ENCODE measurements at places on chromosomes 16 and 17.

DNA sequence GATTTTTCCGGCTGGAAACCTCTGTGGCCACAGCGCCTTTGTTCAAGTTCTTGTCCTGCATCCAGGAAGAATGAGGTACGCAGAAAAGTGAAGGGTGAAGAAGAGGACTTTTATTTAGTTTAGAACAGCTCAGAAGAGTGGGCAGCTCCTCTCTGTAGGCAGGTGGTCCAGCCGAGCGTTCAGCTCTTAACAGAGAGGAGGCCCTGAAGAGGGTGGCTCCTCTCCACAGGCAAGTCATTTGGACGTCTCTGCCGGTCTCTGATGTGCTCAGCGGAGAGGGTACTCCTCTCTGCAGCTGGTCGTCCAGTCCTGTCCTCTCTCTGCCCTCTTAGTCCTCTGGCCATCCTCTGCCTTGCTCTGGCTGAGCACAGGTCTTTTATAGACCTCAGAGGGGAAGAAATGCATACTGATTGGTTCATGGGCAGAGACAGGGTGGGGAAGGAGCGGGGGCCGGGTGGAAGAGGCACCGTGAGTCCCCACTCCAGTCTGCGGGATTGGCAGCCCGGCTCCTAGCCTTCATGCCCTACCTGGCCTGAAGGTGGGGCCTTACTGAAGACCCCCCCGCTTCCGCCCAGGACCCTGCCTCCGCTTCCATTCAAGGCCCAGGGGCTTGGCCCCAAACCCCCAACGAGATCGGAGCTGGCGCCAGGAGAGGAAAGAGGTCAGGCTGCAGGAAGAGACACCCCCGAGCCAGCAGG lies 70.0 kb upstream of the NKD1 start:
- DNase-seq = no peak

- no peak for DNase-seq
Observed at GRCh38 chr16:48829336-48830310, 219.6 kb upstream of the N4BP1 start.

- no peak for DNase-seq
Observed at GRCh38 chr16:17206712-17207111, 264.0 kb downstream of the XYLT1 start.

- no peak for DNase-seq
Observed at GRCh38 chr16:67449336-67449735, 18.4 kb downstream of the HSD11B2 start.

DNA sequence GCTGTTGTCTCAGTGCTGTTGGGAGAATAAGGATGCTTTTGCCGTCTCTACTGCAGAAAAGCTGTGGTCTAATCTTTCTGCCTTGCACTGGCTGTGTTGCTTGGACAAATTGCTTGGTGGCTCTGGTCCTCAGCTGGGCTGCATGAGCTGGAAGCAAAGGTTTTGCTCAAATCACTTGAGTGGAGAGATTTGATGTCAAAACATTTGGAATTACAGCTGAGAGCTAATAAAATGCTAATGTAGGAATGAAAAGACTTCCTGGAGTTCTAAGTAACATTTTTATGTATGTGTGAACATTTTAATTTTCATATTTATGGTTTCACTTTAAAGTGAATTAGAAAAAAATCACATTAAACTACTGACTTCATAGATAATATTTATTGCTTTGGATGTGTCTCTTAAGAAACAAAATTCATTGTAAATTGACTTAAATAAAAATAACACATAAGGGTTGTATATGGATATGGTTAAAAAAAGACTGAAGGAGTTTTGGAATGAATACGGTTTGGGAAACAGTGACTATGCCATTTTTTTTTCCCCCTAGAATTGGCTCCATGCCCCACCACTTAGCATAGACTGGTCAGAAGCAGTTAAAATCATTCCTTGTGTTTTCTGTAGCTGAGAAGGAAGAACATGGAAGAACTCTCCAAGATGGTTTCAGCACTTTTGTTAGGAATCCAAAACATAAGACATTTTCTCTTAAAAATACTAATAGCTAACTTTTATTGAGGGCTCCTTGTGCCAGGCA lies 39.2 kb upstream of the FAM20A start:
- DNase-seq = no peak

- no peak for DNase-seq
Observed at GRCh38 chr16:11285842-11286241, 4.7 kb upstream of the PRM1 start.

- no peak for DNase-seq
Observed at GRCh38 chr17:63665527-63666214, 34.3 kb downstream of the LIMD2 start.

DNA sequence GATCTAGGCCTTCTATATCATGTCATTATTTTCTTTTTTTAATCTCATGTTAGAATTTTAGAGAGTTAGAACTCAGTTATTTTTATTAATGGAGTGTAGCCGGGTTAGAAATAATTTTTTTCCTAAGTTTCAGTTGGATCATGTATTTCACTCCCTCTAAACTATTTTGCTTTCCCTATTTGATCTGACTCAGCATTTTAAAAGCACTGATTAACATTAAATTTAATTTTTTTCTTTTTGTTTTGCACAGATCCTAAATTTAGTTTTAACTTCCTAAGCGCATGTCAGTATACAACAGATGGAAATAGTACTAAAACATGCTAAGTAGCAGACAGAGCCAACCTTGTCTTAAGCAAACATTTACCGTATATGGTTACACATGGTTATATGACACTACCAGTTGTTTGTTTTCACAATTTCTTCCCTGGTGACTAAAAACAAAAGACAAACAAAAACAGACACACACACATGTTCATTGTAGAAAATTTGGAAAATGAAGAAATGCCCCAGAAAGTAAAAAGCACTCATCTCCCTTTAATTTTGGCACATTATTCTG lies 33.6 kb upstream of the RAB11FIP4 start:
- no peak for DNase-seq

DNA sequence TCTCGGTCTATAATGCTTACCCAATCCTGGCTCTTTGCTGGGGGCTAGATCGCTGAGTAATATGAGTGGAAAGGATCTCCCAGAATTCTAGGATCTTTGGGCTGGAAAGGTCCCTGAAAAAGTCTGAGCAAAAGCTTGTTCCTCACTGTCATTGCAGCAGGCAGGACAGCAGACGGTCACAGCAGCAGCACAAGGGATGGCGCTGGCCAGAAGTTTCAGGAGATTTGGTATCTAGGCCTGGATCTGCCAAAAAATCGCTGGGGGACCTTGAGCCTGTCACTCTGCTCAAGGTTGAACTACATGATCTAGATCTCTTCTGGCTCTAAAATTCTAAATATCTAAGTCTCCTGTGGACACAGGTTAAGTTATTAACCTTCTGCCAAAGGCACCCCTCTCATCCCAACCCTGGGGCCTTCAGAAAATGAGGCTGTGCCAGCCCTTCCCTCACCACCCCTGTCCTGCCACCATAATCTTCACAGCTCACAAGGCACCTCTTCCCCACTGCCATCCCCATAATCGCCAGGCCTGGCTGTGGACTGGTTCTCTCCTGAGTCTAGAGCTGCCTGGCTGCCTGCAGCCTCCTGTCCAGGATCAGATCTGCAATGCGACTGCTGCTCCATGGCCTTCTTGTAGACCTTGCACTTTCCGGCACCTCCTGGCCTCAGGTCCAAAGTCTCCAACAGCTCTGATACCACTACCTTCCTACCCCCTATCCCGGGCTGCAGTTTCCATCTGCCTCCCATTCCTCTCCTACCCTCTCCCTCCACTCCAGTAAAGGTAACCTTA lies 10.2 kb downstream of the MYO18A start:
- DNase-seq = no peak

DNA sequence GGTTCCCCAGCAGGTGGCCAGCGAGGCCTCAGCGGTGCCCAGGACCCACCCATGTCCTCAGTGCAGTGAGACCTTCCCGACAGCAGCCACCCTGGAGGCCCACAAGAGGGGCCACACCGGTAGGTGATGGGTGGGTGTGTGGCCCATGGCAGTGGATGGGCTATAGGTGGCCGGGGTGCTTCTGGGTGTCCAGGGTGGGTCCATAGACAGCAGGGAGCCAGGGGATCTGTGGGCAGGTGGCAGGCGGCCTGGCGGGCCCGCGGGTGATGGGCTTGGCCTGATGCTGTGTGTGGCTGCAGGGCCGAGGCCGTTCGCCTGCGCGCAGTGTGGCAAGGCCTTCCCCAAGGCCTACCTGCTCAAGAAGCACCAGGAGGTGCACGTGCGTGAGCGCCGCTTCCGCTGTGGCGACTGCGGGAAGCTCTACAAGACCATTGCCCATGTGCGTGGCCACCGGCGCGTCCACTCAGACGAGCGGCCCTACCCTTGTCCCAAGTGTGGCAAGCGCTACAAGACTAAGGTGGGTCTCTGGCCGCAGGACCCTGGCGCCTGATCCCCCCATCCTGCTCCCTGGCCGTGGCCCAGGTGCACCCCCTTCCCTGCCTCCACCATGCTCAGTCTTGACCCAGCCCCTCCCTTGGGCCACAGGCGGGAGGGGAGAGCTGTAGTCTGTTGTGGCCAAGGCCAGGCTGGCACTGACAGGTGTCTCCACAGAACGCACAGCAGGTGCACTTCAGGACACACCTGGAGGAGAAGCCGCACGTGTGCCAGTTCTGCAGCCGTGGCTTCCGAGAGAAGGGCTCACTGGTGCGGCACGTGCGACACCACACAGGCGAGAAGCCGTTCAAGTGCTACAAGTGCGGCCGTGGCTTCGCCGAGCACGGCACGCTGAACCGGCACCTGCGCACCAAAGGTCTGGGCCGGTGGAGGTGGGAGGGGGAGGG lies 2.1 kb upstream of the DNASE1L2 start:
- no peak for DNase-seq

DNA sequence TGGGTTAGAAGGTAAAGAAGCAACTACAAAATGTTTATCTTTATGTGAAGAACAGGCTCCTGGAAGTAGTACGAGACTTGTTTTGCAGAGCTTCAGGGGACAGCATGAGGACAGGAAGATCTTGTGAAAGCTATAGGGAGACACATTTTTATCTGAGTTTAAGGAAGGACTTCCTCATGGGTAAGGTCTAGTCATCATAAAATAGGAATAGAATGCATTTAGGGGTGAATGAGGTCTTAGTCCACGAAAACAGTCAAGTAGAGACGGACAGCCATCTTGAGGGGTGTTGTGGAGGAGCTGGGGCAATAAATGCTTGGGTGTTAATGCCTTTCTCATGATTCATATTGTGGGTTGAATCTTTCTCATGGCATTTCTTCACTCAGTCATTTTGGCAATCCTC lies 24.3 kb downstream of the KCNJ16 start:
- DNase-seq = peak; percentile 19

- DNase-seq = no peak
Observed at GRCh38 chr17:51351890-51352289, 91.5 kb downstream of the UTP18 start.

GRCh38 chr17:17684906-17685774 lies 3.9 kb downstream of the RAI1 start:
- no peak for DNase-seq

DNA sequence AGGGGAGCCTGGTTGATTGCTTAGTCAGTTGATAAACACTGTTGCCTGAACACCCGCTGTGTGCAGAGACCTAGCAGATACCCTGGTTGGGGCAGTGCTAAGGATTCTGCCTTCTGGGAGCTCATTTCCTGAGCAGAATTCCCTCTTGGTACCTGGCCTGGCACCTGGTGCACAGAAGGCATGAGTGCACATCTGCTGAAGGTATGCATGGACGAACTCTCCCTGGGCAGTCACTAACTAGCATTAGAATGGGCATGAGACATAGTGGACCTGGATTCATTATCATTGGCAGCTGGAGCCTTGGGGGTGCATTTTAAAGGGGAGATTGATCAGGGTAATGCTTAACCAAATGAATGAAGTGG lies 13.1 kb downstream of the ADCY7 start:
- no peak for DNase-seq

DNA sequence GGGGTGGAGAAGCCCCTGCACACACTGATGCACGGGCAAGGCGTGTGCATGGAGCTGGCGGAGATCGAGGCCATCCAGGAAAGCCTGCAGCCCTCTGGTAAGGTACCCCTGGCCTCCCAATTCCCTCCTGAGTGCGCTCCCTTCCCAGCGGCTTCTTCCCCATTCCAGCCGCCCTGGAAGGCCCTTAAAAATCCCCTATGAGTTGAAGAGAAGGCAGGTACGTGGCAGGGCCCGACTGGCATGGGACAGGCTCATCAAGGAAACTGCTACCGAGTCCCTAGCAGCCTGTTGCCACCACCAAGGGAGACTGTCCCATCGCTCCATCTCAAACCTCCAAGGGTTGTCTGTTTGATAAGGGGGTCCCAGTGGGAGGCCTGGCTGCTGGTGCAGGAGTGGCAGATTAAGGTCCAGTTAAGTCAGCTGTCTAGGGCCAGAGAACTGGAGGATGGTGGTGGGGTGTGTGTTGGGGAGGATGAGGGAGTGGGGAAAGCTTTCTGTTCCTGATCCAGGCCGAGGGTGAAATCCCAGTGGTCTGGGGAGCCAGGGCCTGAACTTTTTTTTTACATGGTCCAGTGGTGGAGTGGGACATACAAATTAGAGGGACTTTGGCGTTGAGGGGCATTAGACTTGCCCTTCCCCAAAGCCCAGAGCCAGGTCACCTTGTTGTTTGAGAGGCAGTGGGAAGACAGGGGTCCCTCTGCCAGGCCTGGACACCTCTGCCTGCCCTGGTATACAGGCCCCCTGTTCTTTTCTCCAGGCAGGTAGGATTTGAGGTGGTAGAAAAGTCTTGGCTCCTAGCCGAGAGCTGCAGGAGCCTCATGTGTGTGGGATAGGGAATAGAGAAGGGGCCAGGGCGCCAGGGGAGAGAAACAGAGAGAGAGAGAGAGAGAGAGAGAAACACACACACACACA lies 994 bp downstream of the IGFBP4 start:
- no peak for DNase-seq

GRCh38 chr17:51743477-51743876 lies 415.0 kb downstream of the CA10 start:
- DNase-seq = no peak

DNA sequence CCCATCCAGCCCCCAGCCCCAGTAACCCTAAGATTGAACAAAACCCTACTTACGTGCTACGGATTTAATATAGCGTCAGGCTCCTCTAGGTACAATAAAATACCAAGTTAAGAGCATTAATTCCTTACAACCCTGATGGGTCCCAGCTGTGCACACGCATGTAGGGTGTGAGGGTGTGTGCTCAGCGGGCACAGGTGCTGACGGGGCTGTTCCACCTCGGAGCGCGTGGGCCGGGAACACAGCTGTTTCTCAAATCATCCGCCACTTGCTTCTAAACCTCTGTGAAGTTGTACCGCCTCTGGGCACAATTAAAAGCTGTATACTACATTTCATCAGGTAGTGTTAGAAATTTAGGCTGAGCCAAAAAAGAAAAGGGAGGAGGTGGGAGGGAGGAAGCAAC lies 478.6 kb downstream of the MAF start:
- DNase-seq = no peak

DNA sequence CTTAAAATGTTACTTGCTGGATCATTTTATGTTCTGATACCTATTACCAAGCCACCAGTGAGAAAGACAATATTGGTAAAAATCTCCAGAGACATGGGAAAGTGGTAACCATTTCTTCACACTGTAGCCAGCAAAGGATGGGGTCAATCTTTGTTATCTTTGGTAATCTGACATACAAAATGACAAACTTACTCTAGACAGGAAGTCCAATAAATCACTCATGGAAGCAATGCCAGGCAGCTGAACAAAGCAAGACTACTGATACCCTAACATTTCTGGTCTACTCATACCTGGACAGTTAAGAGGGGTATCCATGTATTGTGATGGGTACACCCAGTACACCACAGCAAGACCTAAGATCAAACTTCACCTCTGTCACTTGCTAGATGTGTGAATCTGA lies 19.0 kb downstream of the GRB2 start:
- no peak for DNase-seq
